NCI-H1436 treated with DMSO at 0.1 percent for 48 hours (cell line): ENCODE measurements at places on chromosomes 7 and 10.

DNA sequence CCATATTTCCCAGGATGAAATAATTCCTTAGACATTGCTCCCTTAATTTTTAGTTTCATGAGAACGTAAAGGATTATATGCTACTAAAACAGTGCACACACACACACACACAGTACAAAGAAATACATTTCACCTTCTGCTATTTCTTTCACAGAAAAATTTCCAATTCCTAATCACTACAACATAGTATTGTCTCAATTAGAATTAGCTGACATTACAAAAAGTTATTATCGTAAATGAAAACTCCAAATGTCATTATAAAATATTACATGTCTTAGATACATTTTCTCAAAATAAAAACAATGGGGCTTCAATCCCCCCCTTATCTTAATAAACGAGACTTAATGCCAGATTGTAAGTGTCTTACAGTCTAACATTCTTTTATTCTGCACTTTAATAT, 12.3 kb upstream of the RUFY2 start:
- no peak for DNase-seq

GRCh38 chr10:119893074-119893473, 544 bp downstream of the SEC23IP start:
- DNase-seq = no peak

DNA sequence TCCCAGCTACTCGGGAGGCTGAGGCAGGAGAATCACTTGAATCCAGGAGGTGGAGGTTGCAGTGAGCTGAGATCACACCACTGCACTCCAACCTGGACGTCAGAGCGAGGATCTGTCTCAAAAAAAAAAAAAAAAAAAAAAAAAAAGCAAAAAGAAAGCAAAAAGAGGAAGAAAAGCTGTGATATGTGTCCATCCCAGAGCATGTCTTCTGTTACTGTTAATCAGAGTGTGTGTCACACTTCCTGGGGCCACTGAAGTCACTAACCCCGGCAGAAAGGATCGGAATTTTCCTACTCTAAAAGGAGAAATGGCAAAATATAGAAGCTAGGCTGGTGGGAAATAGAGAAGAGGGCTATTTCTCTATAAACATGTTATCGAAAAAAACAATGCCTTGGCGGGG, 11.9 kb downstream of the PIK3AP1 start:
- DNase-seq = no peak

GRCh38 chr10:3350617-3351258, 178.2 kb upstream of the PITRM1 start:
- no peak for DNase-seq

DNA sequence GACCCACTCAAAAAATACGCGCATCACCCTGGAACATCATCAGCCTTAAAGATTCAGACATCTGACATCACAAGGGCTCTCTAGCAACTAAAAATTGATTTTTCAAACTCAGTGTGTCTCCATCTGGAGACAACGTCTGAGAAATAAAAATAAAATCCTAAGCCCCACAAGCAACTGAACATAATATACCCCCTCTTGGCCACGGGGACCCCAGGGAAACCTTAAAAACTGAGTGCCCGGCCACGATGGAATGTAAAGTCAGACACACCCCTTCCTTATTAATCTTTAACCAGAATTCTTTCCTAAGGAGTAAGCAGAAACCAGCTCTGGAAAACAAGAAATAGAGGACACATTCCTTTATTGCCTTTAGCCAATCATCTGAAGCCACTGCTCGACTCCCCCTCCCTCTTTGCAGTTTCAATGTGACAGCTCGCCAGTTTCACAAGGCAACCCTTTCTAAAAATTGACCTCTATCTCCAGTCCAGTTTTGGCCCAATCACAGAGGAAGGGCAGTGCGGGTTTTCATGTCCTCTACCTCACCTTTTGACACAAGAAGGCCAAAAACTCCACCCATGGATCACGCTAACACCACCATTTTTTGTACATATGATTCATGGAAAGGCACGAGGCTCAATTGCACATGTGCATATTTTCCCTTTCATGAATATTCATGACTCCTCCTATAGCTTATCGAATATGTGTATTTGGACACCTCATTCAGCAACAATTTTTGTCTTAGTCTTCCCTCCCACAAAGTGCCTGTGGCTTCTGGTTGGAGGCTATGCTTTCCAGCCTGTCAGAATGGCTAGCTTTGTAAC, 24.2 kb downstream of the IFIT3 start:
- DNase-seq = no peak

GRCh38 chr10:96964131-96964530, 132.0 kb downstream of the LCOR start:
- no peak for DNase-seq

DNA sequence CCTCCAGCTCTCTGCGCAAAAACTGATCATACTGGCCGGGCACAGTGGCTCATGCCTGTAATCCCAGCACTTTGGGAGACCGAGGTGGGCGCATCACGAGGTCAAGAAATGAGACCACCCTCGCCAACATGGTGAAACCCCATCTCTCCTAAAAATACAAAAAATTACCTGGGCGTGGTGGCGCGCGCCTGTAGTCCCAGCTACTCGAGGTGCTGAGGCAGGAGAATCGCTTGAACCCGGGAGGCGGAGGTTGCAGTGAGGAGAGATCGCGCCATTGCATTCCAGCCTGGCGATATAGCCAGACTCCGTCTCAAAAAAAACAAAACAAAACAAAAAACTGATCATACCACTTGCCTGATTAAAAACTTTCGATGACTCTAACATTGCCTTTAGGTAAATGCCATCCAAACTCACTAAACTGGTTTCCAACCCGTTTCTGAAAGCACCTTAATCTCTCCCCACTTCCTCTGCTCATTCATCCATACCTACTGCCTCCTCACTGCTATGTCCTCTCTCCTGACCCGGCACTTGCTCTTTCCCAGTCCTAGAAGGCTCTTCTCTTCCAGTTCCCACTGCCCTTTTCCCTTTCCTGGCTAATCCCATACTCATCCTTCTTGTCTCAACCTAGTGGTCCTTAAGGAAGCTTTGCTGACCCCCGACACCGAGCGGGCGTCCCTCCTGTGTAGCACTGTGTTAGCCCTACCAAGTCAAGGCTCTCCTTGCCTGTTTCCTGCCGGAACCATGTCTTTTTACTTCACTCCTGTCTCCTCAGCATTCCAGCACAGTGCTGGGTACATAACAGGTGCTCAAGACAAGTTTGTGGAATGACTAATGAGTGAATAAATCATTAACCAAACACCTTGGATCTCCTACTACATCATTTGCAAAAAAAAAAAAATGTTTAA, 686 bp upstream of the MIOS start:
- DNase-seq = no peak

DNA sequence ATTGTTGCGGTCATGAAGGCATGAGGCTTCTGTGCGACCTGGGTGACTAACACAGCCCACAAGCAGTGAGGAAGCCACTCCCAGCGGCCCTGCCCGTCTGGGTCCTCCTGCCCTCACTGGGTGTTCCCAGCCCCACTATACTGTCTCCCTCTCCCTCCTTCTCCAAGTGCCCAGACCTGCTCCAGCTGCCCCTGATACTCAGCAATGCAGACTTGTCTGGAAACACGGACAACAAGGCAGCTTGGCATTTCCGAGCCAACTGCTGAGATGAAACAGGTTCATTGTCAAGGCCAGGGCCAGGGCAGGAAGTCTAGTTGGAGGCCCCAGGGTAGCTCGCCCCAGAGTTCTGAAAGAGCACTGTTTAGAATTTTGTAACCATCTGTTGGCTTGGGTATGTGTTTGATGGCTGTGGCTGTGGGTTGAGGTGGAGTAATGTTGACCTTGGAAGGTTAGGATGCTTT, 95.7 kb downstream of the RBM20 start:
- no peak for DNase-seq

GRCh38 chr7:79034730-79035129, 418.7 kb downstream of the MAGI2 start:
- no peak for DNase-seq

- DNase-seq = no peak
Observed at GRCh38 chr7:13841284-13841683, 148.2 kb downstream of the ETV1 start.

- DNase-seq = no peak
Observed at GRCh38 chr7:85175217-85175616, 11.6 kb downstream of the SEMA3D start.

DNA sequence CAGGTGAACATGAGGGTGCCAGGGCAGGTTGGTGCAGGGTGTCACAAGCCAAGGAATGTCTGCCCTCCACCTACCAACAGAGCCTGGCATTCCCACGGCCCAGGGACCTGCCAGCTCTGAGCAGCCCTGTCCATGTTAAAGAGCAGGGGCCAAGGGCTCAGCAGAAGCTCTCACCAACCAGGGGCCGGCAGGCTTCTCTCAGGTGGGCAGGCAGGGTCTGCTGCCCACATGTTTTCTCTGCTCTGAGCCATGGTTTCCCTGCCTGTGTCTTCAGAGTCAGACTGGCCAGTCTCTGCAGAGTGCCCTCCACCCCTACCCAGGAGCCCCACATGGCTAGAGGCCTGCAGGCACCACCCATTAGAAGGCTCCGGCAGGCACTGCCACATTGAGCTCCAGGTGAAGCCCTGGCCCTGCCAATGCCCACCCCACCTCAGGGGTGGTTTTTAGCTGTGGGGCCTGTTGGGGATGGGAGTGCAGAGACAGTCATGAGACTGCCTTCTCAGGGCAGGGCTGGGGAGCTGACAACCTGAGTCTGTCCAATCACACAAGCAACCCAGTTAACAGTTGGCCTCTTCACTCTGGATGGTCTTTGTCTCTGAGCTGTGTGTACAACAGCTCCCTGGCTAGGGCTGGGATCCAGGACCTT, 135.9 kb downstream of the ARHGAP22 start:
- no peak for DNase-seq

- no peak for DNase-seq
Observed at GRCh38 chr10:125843603-125844329, 20.4 kb downstream of the BCCIP start.

DNA sequence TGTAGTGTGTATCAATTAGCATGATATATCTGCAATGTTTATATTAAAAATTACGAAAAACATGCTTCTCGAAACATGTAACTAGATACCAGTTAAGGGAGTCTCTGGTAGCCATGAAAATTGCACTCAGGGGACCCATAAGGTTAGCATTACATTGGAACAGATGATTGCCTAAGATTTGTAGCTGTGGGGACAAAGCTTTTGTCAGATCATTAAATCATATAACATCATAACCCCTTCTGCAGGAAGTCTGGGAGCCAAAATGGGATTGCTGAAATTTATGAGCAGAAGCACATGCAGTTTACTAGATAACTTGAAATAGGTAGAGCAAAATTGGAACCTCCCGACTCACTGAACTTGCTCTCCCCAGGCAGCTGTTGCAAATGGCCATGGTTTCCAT, 235.0 kb upstream of the IGFBP3 start:
- DNase-seq = no peak

GRCh38 chr10:124691002-124691401, 53.2 kb downstream of the FAM53B start:
- DNase-seq = peak; percentile 92

GRCh38 chr10:111936143-111936542, 247.4 kb downstream of the GPAM start:
- no peak for DNase-seq

DNA sequence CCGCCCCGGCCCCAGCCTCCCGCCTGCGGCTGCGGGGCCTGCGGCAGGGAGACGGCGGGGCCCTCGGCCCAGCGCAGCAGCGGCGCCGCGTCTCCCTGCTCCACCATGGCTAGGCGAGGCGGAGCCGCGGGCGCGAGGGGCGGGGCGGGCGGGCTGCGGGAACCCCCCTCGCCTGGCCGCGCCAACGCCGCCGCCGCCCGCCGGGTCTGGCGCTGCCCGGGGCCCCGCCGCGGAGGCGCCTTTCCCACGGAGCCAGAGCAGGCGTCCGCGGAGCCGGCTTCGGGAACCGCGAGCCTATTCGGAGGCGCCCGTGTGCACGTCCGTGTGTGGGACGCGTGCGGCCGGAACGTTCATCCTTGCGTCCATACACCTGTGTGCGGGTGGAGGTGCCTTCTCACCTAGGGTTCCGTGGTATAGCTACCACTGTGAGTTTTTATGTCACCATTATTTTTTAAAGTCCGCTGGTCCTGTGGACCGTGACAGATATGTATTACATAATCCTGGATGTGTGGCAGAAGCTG, at the start of gene DENND11:
DENND11 (minus strand) TSS at position 120 of the 521 bp plus-strand sequence; CDS start at position 107, 13 bp downstream.
- no peak for DNase-seq

DNA sequence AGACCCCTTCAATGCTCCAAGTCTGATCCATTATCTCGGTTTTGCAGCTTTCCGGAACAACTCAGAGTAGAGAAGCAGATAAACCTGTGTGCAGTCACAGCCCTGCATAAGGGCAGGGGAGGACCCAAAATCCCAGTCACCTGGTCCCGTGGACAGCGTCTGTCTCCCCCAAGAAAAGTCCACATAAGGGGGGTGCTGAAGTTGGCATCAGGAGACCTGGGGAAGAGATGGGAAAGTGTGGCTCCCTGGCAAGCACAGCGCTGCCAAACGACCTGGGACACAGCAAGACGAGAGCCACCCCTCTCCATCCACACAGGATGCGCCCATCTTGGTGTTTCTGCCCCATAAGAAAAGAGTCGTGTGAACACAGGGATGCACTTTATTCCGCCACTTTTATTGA, 27.9 kb downstream of the ASB13 start:
- DNase-seq = no peak
